ENCODE measurements at places on chromosomes 5 and 9.

GRCh38 chr9:12352045-12352315 lies 341.2 kb upstream of the TYRP1 start:
- DNase-seq: no peak

- no peak for DNase-seq
Measured at GRCh38 chr9:17519761-17520160, 59.1 kb upstream of the SH3GL2 start.

DNA sequence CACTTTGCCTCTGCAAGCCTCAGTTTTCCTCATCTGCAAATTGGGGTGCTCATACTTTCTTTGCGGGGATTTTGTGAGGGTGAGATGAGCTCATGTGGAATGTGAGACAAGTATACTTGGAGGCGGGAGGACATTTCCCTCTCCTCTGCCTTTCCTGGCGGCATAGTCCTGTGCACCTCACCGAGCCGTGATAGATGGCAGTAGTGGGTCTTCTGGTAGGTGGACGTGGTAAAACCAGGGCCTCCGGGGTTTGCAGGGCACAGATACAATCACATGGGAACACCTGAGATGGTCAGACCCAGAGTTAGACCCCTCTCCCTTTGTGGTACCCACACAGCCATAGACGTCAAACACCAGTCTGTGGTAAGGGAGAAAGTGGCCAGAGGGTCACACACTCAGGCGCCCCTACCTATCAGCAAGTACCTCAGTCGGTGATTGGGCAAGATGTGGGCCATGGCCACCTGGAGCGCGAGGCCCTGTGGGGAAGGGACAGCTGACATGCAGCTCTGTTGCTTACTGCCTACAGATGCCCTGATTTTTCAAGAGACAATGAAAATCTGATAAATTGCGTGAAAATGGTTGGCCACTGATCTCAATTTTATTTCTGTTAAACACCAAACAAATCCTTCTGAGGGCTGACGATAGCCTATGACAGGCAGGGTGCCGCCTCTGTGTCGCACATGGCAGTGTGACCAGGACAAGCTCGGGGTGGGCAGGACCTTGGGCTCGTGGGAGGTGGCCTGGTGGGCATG lies 9.9 kb downstream of the ERGIC1 start:
- no peak for DNase-seq

DNA sequence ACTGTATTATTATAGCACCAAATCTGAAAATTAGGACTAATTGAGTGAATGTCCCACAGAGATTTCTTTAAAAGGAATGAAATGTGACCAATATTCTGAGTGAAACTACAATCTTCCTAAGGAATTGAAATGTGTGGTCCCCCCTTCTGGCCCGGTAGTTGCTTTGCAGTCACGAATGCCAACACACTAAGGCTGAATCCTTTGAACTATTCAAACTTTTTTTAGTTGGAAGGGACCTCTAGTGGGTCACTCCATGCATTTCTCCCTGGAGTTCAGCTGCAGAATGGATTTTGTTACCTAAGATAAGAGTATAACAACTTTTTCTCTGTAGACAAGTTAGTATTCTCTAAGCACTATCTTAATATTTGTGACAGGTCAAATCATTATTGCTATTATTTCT lies 2.8 kb downstream of the CDH6 start:
- DNase-seq: no peak

GRCh38 chr5:45060724-45061123 lies 252.0 kb downstream of the MRPS30 start:
- no peak for DNase-seq

DNA sequence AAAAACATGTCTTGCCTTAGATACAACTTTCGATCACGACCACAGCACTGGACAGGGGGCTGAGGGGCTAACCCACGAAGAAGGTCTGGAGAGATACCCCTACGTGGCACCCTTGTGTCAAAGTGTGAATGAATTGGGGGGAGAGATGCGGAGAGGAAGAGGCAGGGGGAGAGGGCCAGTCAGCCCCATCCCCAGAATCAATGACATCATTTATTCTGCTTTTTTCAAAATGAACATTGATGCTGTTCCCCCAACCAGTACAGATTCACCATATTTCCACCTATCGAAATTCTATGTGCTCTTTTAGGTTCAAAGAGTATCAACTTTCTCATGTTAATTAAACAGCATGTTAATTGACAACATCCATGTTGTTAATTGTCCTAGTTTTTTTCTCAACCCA lies 32.4 kb downstream of the DAP start:
- no peak for DNase-seq

GRCh38 chr5:125357660-125358059 lies 611.2 kb upstream of the ZNF608 start:
- no peak for DNase-seq

- DNase-seq: no peak
Measured at GRCh38 chr9:135305546-135306180, 173.9 kb upstream of the PPP1R26 start.

- DNase-seq: no peak
Measured at GRCh38 chr9:31335529-31336234, 1048.8 kb upstream of the ACO1 start.

GRCh38 chr5:141783947-141784296 lies 94.3 kb downstream of the PCDH1 start:
- no peak for DNase-seq

DNA sequence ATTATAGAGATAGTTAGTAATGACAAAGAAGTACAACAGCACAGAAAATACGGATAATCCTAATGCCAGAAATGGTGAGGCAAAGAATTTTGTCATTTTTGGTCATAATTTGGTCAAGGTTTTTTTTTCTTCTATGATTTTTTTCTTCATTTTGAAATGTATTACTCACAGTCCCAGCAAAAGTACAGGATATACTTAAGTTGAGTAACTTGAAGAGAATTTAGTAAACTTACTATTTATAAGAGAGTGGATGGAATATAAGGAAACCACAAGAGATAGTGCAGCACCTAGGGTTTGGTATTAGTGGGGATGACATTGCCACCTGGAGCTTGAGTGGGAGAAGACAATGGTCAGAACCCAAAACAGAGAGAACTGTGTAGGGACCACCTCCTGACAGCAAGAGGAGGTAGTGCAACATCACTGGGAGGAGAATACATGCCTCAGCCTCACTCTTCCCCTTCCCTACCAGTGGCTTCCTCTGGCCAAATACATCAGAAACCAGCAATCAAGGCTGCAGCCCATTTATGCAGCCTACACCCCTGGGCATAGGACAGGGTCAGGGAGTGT lies 434.5 kb upstream of the TRPC7 start:
- no peak for DNase-seq

GRCh38 chr5:7794823-7795222 lies 56.1 kb downstream of the CFAP90 start:
- no peak for DNase-seq

DNA sequence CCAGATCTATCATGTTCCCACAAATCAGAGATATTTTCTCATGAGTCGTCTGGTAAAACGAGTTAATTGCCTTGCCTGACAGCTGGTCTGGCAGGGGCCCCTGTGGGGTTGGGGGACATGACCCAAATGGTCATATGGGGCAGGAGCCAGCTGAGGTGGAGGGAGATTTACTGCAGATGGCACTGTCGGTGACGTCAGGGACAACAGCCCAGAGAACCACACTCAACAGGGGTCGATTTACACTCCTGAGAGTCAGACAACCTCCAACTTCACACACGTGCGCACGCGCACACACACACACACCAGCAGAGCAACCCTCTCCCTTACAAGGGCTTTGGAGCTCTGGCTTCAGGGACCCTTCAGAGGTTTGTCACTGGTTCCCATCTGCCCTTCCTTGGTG lies 23.4 kb upstream of the GABRP start:
- DNase-seq: no peak

DNA sequence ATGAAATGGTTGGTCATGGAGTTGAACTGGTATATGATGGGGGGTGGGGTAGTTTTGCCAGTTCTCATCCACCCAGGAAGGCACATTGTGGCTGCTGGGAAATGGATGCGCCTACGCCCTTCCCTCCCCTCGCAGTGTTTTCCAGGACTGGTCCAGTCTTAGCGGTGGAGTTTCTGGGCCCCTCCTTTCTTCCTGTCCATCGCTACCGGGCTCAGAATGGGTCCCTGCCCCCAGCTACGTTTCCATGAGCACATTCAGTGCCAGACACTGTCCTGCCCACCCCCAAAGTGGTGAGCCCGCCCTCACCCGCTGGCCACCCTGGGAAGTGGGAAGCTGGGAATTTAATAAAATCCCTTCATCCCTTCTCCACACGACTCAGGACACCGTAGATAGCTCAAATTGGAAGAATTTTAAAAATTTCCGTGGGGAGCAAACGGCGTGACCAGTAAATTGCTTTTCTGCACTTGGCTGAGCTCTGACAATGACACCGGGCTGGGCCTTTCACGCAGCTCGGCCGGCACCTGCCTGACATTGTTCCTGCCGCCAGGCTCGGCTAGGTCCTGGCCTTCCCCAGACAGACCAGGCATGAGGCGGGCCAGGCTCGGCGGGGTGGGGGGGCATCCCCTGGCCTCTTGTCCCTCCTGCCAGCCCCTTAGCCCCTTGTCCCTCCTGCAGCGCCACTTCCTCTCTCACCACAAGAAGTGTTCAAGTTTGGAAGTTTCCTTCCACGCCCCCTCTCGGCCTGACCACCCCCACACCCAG lies 3.6 kb downstream of the FGF18 start:
- no peak for DNase-seq

DNA sequence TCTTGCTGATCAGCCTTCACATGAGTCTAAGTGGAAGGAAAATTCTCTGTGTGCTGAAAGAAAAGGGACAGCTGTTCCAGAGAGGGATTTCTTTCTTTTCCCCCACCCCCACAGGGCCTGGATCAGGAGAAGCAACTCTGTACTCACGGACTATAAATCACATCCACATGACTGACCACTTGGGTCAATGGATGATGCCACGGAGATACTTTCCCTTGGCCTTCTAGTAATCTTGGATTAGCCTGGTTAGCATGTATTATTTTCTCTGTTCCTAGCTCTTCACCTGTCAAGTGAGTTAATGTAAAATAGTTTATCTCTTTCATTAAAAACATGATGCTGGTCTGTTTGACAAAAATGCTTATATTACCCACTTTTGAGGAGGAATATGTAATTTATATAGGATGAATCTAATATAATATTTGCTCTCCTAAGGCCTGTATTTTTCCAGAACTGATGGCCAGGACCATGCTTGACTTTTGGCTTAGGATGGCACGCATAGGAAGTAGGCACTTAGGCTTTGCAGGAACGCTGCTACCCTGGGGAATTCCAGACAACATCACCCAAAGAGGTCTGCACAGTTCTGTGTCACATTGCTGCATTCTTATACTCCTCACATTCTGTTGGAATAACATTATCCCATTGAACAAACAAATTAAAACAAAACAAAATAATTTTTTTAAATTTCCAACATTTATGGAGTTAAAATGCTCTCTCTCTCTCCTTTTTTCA lies 892.1 kb downstream of the TLE1 start:
- no peak for DNase-seq

GRCh38 chr9:128325629-128326028 lies 3.0 kb downstream of the COQ4 start:
- DNase-seq: no peak

GRCh38 chr9:128249558-128249907 lies 26.3 kb downstream of the GOLGA2 start:
- DNase-seq: no peak

- DNase-seq: no peak
Measured at GRCh38 chr5:52870448-52870847, 82.7 kb downstream of the ITGA1 start.

- DNase-seq: no peak
Measured at GRCh38 chr9:78858266-78858665, 561.3 kb downstream of the PSAT1 start.

DNA sequence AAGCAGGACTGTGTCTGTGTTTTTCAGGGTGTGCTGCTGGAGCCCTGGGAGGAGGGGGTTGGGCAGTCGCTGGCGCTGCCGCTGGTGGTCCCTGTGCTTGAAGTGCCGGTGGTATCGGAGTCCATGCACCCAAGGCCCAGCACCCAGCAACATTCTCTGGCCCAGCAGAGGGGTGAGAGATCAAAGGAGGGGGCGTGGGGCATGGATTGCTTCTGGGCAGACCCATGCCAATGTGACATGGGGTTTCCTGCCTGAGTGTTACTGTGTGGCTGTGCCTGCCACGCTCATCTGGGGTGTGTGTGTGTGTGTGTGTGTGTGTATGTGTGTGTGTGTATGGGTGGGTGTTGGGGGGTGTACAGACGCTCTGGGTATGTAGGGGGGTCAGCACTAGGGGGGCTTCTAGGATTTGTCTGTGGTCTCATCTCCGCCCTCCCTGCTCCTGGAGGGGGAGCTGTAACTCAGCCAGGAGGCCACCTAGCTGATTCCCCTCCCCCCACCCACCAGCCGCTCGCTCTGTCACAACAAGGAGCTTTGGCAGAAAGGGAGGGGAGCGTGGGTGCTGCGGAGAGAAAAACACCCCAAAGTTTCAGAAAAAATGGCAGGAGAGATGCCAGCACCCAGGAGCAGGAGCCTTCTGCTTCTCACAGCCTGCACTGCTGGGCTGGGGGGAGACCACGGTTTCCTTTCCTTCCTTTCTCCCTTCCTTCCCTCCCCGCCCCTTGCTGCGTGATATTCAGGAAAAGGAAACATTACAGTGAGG lies 35.9 kb upstream of the HSPA9 start:
- DNase-seq: no peak

GRCh38 chr9:88816141-88816540 lies 175.1 kb upstream of the S1PR3 start:
- DNase-seq: no peak

DNA sequence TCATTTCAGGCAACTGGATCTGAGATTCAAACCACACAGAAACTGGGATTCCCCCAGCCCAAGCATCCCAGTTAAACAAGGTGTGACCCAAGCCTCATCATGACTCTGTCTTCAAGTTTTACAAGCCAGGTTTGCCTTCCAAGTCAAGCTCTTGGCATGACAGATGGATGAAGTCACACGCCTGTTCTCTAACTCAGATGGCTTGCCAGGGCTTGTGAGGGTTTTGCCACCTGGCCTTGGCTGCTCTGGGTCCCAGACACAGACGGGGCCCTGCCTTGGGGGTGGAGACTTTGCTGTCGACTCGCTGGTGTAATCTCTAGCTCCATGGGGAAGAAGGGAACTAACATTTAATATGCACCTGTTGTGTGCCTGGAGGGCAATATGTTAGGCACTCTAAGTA lies 95.8 kb upstream of the RARS1 start:
- DNase-seq: no peak

GRCh38 chr9:73199886-73200285 lies 48.2 kb downstream of the ANXA1 start:
- DNase-seq: no peak

DNA sequence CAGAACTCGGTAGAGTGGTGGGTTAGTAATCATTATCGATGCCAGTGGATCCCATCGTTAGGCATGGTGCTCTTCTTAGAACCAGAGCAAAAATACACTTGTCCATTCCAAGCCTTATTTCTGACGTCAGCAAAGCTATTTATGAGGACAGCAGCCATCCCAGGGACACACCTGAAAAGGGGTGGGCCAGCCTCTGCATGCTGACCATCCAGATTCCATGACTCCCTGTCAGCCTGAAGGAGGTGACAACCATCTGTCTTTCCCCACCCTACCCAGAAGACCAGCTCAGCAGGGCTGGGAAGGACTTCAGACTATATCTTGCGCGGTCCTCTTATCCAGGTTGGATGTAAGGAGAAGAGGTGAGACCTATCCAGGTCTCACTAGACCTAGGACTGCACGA lies 5.7 kb upstream of the NIPAL4 start:
- DNase-seq: no peak

All from NCI-H187 (cell line).